ENCODE measurements at places on chromosomes 6 and 20.

DNA sequence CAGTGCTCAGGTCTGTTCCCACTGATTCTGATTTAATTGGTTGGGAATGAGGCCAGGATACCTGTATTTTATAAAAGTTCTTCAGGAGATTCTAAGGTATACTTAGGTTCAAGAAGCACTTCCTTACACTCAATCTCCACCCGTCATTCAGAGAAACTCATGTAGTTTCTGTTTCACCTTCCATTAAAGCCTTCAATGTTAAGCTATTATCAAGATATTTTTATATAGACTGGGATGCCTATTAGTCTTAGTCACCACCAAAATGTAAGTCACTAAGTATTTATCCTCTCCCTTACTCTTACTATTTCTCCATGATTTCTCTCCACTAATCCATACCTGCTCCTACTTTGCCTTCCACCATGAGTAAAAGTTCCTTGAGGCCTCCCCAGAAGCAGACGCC lies 38.1 kb upstream of the GCLC start:
- DNase-seq, result no peak

- DNase-seq, result no peak
These were observed 96.8 kb upstream of the ATXN1 start for GRCh38 chr6:16857969-16858592.

DNA sequence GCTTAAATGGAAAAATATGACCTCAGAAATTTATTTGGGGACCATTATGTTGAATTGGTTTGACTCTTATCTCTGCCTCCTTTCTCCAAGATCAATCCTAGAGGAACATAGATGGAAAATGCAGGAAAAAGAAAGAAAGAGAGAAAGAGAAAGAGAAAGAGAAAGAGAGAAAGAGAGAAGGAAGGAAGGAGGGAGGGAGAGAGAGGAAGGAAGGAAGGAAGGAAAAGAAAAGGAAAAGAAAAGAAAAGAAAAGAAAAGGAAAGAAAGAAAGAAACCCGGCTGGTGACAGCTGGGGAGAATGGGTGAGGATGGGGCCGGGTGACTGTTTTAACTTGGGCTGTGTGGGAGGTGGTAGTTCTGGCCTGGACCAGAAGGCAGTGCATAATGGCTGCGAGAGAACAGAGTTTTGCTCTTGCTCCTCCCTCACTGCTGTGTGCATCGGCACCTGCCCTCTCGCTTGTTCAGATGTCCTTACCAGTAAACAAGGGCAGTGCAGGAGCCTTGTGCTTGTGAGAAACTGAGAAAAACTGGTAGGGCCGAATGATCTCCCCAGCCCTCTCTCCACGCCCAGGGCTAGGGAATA lies 24.7 kb downstream of the GLO1 start:
- DNase-seq, result no peak

- DNase-seq, result no peak
These were observed 62.2 kb upstream of the NUP153 start for GRCh38 chr6:17768881-17769280.

DNA sequence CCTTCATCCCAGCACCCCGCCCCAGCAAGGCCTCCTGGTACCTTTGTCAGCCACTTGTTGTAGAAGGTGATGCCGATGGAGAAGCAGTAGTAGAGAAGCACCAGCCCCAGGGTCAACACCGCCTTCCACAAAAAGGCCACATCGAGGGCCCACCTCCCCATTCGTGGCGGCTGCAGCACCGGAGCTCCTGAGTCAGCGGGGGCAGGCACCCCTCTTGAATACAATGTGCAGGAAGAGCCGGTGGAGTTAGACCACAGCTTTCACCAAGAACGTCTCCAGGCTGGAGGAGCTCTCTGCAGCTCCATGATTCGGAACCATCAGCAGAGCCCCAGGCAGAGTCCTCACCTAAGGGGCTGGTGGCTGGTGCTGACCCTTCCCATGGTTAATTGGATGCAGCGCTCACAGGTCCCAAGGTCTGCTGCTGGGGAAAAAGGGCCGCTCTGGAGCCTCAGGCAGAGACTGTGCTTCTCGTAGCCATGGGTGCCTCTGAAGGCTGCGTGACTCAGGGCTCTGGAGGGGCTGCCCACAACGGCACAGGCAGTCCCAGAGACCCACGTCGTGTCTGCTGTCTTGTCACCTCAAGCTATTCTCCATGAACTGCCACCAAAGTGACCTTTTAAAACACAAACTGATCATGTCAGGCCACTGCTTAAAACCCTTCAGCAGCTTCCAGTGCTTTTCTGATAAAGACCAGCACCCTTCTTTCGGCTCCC lies 47.9 kb downstream of the ELMO2 start:
- no peak for DNase-seq

- no peak for DNase-seq
These were observed 187.0 kb downstream of the CLVS2 start for GRCh38 chr6:123182998-123183397.

- no peak for DNase-seq
These were observed 62.4 kb upstream of the TMEM200A start for GRCh38 chr6:130303431-130303830.

DNA sequence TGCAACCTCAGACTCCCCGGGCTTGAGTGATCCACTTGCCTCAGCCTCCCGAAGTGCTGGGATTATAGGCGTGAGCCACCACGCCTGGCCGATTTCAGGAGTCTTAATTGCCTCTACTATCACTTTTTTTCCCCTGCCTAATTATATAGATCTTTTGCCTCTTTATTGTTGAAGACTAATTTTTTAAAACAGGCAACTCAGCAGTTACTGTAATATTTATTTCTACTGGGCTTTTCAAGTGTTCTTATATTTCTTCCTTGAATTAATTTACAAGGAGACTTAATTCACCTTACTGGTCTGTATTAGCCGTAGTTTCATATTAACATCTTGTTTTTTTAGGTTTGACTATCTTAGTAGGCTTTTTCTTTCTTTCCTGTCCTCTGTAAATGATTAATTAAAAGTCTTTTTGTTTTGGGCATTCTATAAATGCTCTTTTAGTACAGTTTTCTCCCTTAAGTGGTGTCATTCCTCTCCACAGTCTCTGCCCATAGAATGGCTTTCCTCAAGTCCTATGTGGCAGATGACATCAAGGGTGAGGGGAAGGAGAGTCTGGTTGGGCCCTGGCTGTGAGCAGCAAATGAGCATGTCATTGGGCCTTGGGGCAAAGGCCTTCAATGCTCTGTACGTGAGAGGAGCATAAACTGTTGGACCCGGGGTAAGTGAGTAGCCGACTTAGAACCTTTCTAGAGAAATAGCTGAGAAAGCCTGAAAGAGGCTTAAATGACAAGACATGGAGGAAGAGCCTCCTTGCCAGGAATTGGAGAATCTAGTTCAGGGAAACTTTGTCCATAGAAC lies 36.0 kb downstream of the ANKS1A start:
- DNase-seq, result no peak

All from M059J (cell line).